Bronchial smooth muscle cell (primary cell): ENCODE measurements at places on chromosomes 3 and 15. TPM values are rescaled to one million over a fixed set of nuclear protein-coding genes. Genes with fewer than 3 reads are reported as not detected.

The GOLGA8Q gene
- total RNA-seq = 2.8 and 4.1 TPM in 2 replicates

The SLC15A2 gene
- under 0.01 and 0.43 TPM in 2 replicates for total RNA-seq

The EFHB gene
- 0.16 TPM in 1 of 2 replicates, not detected in the other for total RNA-seq

The BUB1B gene
- 1.5 and 3.0 TPM in 2 replicates for total RNA-seq

The ARL14 gene
- not detected in 2 replicates for total RNA-seq
